ENCODE measurements at places on chromosomes 5 and 9. TPM values are rescaled to one million over a fixed set of nuclear protein-coding genes. Genes with fewer than 3 reads are reported as not detected.

GRCh38 chr9:99235926-99236634 is 14.0 kb downstream of the SEC61B start:
- peaks cover 41% of the 10 kb centered on the region for H3K36me3 ChIP-seq
- peak; percentile 64 for DNase-seq
- peaks cover 32% of the 10 kb centered on the region for H3K4me1 ChIP-seq
- no peak overlapping the region for H3K4me3 ChIP-seq
- H3K27me3 ChIP-seq = no peaks in the 10 kb centered on the region

DNA sequence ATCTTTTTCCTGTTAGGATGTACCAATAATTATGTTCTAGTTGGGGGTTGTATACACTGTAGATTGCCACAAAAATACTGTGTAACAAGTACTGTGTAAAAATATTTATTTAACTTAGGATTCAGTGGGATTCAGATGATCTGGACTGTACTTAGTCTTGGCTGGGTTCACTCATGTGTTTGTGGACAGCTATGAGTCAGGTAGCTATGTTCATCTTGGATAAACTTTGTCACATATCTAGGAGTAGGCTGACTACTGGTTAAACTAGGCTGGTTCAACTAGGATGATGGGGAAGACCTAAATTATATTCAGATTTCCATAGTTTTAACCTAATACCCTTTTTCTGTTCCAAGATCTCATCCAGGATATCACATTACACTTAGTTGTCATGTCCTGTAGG is 32.1 kb upstream of the TNFSF15 start:
- H3K4me3 ChIP-seq = no peak overlapping the region
- no peaks in the 10 kb centered on the region for H3K27me3 ChIP-seq
- DNase-seq = no peak
- peaks cover 3% of the 10 kb centered on the region for H3K36me3 ChIP-seq
- peaks cover 9% of the 10 kb centered on the region for H3K4me1 ChIP-seq
- H3K27ac ChIP-seq = no peak overlapping the region

- H3K36me3 ChIP-seq = peaks cover 1% of the 10 kb centered on the region
- no peak for DNase-seq
- no peak overlapping the region for H3K4me3 ChIP-seq
- peaks cover 5% of the 10 kb centered on the region for H3K4me1 ChIP-seq
- peaks cover 5% of the 10 kb centered on the region for H3K27me3 ChIP-seq
- H3K27ac ChIP-seq = no peak overlapping the region
Observed at GRCh38 chr5:34416501-34417008, 239.6 kb upstream of the RAI14 start.

DNA sequence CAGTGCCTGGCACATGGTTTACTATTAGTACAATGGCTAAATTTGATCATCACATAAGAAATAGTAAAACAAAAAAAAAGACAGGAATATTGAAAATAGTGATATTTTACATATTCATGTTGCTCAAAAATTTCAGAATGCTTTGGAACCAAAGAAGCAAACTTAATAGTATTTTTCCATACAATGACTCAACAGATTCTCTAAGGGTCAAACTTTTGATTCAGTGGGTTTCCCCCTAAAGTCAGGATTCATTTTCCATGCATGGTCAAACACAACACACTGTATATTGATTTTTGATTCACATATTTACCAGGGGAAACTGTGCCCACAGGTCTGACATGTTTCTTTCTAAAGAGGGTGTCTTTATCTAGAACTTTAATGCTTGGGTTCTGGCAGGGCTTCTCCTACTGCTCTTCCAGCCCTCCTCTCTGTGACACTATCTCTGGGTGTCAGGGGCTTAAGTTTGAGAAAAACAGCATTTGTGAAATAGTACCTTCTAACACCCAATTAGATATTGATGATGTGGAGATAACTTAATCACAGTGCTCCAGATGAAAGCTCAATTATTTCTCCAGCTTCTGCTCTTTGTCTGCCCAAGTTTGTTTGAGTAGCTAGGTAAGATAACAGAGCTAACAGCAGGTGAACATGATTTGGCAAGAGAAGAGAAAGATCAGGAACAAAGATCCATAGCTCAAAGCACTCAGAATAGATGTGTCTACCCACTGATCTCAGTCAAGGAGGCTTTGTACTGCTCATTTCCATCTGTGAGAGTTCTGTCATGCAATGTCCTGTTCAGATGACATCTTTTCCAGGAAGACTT is 35.5 kb upstream of the ELL2 start:
- peak overlapping the region; percentile 6 for H3K27ac ChIP-seq
- no peak overlapping the region for H3K4me3 ChIP-seq
- DNase-seq = no peak
- peaks cover 7% of the 10 kb centered on the region for H3K4me1 ChIP-seq

- no peak for DNase-seq
- no peak overlapping the region for H3K27ac ChIP-seq
- H3K4me3 ChIP-seq = no peak overlapping the region
- H3K27me3 ChIP-seq = no peaks in the 10 kb centered on the region
- no peaks in the 10 kb centered on the region for H3K36me3 ChIP-seq
- peaks cover 8% of the 10 kb centered on the region for H3K4me1 ChIP-seq
Observed at GRCh38 chr5:143892271-143892670, 80.3 kb downstream of the HMHB1 start.

DNA sequence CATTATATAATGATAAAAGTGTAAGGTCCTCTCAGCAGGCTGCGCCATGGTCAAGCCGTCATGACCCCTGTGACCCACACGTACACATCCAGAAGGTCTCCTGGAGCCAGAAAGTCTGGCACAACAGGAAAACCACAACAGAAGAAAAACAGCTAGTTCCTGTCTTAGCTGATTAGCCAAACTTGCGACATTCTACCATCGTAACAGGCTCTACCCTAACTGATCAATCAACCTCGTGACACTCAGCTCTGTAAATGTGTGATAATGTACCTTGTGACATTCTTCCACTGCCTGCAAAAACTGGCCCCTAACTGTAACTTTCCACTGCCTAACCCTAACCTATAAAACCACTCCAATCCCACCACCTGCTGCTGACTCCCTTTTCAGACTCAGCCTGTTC is 316.4 kb upstream of the TUSC1 start:
- no peaks in the 10 kb centered on the region for H3K27me3 ChIP-seq
- no peaks in the 10 kb centered on the region for H3K36me3 ChIP-seq
- H3K4me3 ChIP-seq = no peak overlapping the region
- DNase-seq = no peak
- H3K4me1 ChIP-seq = no peaks in the 10 kb centered on the region
- no peak overlapping the region for H3K27ac ChIP-seq

DNA sequence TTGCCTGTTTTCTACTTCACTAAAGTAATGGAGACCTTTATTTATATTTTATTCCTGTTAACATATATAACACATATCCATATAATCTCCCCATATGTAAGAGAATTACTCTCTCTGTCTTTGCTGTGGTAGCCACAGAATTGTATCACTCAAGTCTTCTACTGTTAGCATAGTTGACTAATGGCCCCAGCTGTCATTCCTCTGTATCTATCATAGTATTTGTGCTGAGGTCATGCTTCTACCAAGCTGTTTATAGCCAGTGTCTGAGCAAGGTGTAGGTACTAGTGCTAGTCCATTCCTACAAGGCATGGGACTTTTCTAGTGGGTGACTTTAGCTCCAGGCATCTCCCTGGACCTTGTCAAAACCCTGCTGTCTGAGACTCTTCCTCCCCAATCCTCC is 244.1 kb downstream of the KIAA0825 start:
- no peak overlapping the region for H3K4me3 ChIP-seq
- H3K36me3 ChIP-seq = no peaks in the 10 kb centered on the region
- H3K27ac ChIP-seq = no peak overlapping the region
- H3K4me1 ChIP-seq = no peaks in the 10 kb centered on the region
- no peaks in the 10 kb centered on the region for H3K27me3 ChIP-seq

GRCh38 chr9:109414125-109414785 is 83.9 kb downstream of the PTPN3 start:
- no peaks in the 10 kb centered on the region for H3K36me3 ChIP-seq
- H3K27me3 ChIP-seq = peaks cover 19% of the 10 kb centered on the region

GRCh38 chr5:42250-42649 is 49.7 kb upstream of the PLEKHG4B start:
- no peak overlapping the region for H3K27ac ChIP-seq
- H3K4me1 ChIP-seq = no peaks in the 10 kb centered on the region
- H3K36me3 ChIP-seq = no peaks in the 10 kb centered on the region

- H3K27me3 ChIP-seq = peaks cover 29% of the 10 kb centered on the region
- DNase-seq = no peak
- no peaks in the 10 kb centered on the region for H3K36me3 ChIP-seq
- H3K4me3 ChIP-seq = no peak overlapping the region
- no peak overlapping the region for H3K27ac ChIP-seq
Observed at GRCh38 chr5:176844706-176845391, 34.5 kb downstream of the UNC5A start.

DNA sequence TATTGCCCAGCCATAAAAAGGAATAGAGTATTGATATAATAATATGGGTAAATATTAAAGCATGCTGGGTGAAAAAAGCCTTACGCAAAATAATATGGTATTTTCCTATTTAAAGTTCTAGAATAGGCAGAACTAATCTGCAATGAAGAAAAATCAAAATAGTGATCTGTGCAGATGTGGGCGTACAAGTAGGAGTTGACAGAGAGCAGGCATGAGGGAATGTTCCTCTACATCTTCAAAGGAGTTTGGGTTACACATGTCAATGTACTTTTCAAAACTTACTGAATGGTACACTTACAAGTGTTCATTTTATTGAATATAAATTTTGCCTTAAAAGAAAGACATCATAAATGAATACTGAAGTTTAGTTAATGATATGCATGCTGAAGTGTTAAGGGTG is 33.0 kb upstream of the ZBED3 start:
- no peak overlapping the region for H3K27ac ChIP-seq
- DNase-seq = no peak
- peaks cover 6% of the 10 kb centered on the region for H3K27me3 ChIP-seq
- H3K4me3 ChIP-seq = no peak overlapping the region

DNA sequence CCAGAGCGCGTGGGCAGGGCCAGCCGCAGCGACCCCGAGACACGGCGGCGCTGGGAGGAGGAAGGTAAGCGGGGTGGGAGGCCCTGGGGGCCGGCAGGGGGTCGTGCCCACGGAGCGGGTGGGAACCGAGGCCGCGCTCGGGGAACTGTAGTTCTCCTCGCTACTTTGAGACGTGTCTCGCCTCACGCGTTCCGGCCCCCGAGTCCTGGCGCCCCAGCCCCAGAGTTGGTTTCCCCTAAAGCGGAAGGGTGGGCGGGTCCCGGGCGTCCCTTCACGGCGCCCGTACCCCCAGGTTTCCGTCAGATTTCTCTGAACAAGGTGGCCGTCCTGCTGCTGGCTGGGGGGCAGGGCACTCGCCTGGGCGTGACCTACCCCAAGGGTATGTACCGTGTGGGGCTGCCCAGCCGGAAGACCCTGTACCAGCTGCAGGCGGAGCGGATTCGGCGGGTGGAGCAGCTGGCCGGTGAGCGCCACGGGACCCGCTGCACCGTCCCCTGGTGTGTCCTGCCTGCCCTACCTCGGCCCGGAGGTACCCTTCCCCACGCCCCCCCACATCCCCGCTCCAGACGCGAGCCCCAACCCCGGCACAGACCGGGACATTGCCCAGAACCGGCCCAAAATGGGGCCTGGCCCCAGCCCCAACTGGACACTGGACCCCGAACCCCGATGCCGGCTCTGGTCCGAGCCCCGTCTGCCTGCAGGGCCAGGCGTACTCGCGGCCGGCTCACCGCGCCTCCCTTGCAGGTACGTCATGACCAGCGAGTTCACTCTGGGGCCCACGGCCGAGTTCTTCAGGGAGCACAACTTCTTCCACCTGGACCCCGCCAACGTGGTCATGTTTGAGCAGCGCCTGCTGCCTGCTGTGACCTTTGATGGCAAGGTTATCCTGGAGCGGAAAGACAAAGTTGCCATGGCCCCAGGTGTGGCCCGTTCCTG is 709 bp downstream of the UAP1L1 start:
- peaks cover 6% of the 10 kb centered on the region for H3K36me3 ChIP-seq
- peak; percentile 63 for DNase-seq
- H3K4me3 ChIP-seq = peak overlapping the region; percentile 69
- H3K27ac ChIP-seq = no peak overlapping the region
- H3K4me1 ChIP-seq = no peaks in the 10 kb centered on the region
- no peaks in the 10 kb centered on the region for H3K27me3 ChIP-seq

DNA sequence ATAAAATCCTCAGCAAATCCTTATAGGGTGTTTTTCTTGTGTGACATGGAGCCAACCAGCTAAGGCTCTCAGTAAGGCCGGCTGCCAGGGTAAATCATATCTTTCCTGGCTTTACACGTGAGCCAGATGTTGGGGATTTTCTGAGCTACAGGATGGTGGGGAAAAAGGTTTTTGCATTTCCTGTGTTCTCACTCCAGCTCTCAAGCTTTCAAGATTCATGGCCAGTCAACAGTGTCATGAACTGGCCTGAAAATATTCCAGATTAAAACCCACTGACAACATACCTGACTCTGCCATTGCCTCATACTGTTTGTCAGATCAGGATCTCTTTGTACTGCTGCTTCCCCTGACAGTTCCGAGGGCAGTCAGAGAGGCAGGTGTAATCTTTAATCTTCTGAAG is 306.9 kb downstream of the GLIS3 start:
- DNase-seq = no peak
- H3K27me3 ChIP-seq = peaks cover 12% of the 10 kb centered on the region
- H3K27ac ChIP-seq = no peak overlapping the region
- peaks cover 2% of the 10 kb centered on the region for H3K4me1 ChIP-seq
- no peak overlapping the region for H3K4me3 ChIP-seq

DNA sequence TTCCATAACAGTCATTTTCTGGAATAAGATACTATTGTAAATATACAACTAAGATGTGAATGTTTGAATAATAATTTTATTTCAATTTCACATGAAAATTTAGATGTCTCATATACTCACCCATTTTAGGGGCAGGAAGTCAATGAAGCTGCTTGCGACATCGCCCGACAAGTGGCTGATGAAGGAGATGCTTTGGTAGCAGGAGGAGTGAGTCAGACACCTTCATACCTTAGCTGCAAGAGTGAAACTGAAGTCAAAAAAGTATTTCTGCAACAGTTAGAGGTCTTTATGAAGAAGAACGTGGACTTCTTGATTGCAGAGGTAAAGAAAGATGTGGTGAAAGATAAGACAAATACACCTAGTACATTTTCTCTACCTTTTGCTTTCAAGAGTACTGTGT is 8.6 kb downstream of the BHMT start:
- no peak overlapping the region for H3K4me3 ChIP-seq
- H3K4me1 ChIP-seq = peaks cover 2% of the 10 kb centered on the region
- H3K27me3 ChIP-seq = peaks cover 10% of the 10 kb centered on the region
- peak; percentile 31 for DNase-seq
- no peak overlapping the region for H3K27ac ChIP-seq

GRCh38 chr9:2271426-2271825 is 256.3 kb downstream of the SMARCA2 start:
- DNase-seq = peak; percentile 59
- no peaks in the 10 kb centered on the region for H3K36me3 ChIP-seq
- no peak overlapping the region for H3K27ac ChIP-seq
- no peak overlapping the region for H3K4me3 ChIP-seq
- peaks cover 4% of the 10 kb centered on the region for H3K4me1 ChIP-seq

- H3K4me1 ChIP-seq = no peaks in the 10 kb centered on the region
- H3K36me3 ChIP-seq = no peaks in the 10 kb centered on the region
- H3K27ac ChIP-seq = no peak overlapping the region
- no peak for DNase-seq
Observed at GRCh38 chr9:79104951-79105350, 466.8 kb upstream of the TLE4 start.

IL3 gene
- total RNA-seq = 11.6 TPM

SHISAL2B gene
- total RNA-seq = not detected

QRFP gene
- total RNA-seq = not detected

PCDHGA7 gene
- not detected for total RNA-seq

DNM1 gene
- total RNA-seq = 0.50 TPM

SLC36A3 gene
- total RNA-seq = not detected

NUTM2G gene
- total RNA-seq = not detected

SPATA31A3 gene
- total RNA-seq = not detected

SIGMAR1 gene
- 68.0 TPM for total RNA-seq
